ENCODE measurements at places on chromosomes 2 and 18. TPM values are rescaled to one million over a fixed set of nuclear protein-coding genes. Genes with fewer than 3 reads are reported as not detected.

The GALNT14 gene
- total RNA-seq, result 0.12 TPM

The TUBB6 gene
- 821 TPM for total RNA-seq

The SLC16A14 gene
- 3.2 TPM for total RNA-seq

The LRP2 gene
- not detected for total RNA-seq

The IMPA2 gene
- 1.1 TPM for total RNA-seq

The MZT2B gene
- total RNA-seq, result 117 TPM

The GALNT13 gene
- total RNA-seq, result 0.45 TPM

The SP9 gene
- total RNA-seq, result not detected
